ENCODE measurements at places on chromosomes 2 and 18.

DNA sequence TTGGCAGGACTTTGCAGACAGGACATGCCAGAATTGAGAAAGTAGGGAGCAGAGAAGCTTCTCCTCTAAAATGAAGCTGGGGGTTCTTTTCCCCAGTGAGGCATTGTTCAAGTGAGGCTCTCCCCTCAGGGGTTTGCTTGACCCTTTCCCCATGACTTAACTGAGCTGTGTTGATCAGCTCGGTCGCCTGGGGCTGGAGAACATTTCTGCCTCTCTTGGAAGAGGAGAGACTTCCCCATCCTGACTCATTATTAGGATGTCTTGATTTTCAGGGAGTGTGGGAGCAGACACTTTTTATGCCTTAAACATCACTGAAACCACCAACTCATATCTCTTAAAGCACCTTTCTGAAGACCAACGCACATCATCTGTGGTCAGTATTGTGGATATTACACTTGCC lies 27.9 kb upstream of the GLI2 start:
- DNase-seq = no peak

DNA sequence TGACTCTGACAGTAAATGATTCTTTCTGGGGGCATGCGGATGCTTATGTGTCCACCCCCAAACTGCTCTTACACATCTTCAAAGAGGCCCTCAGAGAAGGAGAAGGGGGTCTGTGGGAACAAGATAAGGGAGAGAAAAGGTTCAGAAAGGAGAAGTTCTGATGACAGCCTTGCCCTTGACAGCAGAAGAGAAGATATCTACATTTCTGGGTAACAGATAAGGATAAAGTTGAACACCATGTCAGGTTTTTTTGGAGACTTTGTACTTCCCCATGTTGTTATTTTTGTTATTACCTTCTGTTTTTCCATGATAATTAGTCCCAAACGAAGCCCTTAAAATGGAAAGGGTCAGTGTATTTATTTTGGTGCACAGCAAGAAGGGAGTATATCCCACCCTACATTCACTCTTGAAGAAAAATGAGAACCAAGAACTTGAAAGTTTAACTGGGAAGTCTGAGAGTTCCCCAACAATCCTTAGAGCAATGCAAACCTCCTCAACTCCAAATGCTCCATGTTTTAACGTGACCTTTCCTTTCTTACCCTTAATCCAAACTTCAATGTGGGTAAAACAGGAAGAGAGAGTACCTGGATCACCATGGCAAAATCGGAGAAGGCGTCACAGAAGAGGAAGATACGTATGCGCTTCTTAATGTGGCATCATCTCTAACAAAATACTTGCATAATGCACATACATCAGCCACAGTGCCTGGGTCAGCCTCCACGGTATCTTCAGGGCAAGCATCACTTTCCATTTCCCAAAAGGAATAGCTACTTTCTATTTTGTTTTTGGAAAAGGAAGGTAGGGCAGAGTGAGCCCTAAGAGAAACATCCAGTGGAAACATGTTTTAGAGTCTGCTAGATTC lies 264.6 kb upstream of the STON1 start:
- DNase-seq = no peak

DNA sequence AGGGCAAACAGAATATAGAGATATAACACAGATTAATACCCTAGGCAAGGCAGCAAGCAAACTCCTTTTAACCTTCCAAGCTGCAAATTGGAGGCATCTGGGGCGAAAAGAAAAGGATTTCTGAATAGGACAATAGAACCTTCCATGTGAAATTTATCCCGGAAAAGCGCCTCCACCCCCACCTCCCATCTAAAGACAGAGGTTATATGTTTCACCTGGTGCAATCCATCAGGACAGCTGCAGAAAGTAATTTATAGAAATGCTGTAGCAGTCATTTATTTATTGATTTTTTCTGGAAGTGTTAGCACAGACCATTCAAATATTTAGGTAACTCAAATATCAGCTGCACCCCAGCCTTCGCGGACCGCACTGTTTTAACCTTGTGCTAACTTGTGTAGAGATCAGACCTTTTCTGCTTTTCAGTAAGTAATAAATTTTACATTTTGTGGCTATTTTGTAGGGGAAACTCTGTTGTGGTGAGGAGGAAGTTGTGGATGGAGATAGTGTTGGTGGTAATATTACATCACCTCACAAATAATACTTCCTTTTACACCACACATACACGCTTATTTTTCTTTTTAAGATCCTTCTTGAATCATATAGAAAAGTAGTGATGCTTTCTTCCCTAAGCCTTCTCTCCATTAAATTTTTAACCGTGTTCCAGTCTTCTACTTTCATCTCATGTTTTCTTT lies 919.3 kb upstream of the CDH2 start:
- DNase-seq = no peak

DNA sequence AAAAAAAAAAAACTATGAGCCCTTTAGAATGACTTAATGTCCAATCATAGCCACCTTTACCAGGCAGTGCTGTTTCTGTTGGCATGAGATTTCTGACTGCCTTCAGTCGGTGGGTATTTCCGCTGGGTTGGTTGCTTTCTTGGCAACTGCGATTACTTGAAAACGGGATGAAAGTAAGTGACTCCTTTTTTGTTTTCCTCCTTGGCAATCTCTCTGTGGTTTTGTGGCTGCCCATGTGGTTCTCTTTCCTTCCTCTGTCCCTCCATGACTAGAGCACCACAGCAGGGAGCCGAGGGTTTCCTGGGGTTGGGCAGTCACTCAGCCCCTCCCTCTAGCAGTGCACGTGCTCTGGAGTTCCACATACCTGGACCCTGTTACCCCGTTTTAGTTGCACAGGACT lies 112.1 kb downstream of the KLHL29 start:
- DNase-seq = peak; percentile 84

- no peak for DNase-seq
Measured at GRCh38 chr2:173264603-173265366, 89.9 kb upstream of the CDCA7 start.

- no peak for DNase-seq
Measured at GRCh38 chr2:62343636-62344337, 147.9 kb downstream of the B3GNT2 start.

GRCh38 chr2:30231212-30231995 lies at the start of gene LBH:
Gene LBH (plus strand): TSS chr2:30231534. CDS start chr2:30231739, 205 bp downstream.
- peak; percentile 67 for DNase-seq

- no peak for DNase-seq
Measured at GRCh38 chr2:75256485-75256884, 57.2 kb upstream of the TACR1 start.

- no peak for DNase-seq
Measured at GRCh38 chr2:238081561-238081960, 18.6 kb upstream of the ESPNL start.

DNA sequence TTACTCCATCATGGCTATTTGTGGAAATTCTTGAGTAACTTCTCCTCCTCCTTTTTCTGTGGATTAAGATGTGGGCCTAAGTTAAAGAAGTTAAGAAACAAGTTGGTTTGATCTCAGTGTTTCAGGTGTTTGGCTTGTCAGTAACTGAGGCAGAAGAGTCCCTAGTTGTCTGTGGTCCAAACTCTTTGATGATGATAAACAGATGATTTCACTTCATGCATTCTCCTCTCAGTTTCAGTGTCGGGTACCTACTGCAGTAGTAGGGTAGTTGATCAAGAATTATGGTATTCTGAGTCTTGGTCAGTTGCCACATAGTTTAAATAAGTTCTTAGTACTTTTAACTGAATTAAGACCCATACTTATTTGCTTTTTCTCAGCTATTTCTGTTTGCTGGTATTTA lies 85.6 kb downstream of the NCOA1 start:
- DNase-seq = no peak

GRCh38 chr2:4898706-4899105 lies 793.5 kb upstream of the SOX11 start:
- DNase-seq = peak; percentile 41

Measured in ACHN (cell line).